Activated CD8-positive, alpha-beta memory T cell treated with anti-CD3 and anti-CD28 coated beads for 4 hours (primary cell): ENCODE measurements at places on chromosomes 4 and X.

- no peak for DNase-seq
These were observed at the start of gene ARMCX4 for GRCh38 chrX:101485212-101485949. ARMCX4 (plus strand) TSS chrX:101485456; CDS start chrX:101488590, 3,134 bp downstream.

DNA sequence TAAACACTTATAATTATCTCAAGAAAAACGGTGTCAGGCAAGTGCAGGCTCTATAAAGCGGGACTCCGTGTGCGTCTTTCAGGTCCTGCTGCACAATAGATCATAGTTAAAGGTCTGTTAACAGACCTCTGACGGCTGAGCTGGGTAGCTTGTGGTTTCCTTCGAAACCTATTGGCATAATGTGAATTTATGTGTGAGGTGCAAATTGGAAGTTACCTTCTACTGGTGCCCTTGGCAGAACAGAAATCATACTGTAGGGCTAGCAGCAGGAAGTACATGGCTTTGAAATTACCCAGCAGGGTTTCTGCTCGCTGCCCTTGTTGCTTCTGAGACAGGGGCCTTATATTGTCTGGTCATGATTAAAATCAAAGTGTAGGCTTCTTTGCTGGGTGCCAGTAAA, 216.4 kb upstream of the HAND2 start:
- no peak for DNase-seq

- no peak for DNase-seq
These were observed 40.7 kb downstream of the TNIP2 start for GRCh38 chr4:2715426-2715825.

- DNase-seq = no peak
These were observed 584.8 kb upstream of the AGA start for GRCh38 chr4:178026999-178027398.

DNA sequence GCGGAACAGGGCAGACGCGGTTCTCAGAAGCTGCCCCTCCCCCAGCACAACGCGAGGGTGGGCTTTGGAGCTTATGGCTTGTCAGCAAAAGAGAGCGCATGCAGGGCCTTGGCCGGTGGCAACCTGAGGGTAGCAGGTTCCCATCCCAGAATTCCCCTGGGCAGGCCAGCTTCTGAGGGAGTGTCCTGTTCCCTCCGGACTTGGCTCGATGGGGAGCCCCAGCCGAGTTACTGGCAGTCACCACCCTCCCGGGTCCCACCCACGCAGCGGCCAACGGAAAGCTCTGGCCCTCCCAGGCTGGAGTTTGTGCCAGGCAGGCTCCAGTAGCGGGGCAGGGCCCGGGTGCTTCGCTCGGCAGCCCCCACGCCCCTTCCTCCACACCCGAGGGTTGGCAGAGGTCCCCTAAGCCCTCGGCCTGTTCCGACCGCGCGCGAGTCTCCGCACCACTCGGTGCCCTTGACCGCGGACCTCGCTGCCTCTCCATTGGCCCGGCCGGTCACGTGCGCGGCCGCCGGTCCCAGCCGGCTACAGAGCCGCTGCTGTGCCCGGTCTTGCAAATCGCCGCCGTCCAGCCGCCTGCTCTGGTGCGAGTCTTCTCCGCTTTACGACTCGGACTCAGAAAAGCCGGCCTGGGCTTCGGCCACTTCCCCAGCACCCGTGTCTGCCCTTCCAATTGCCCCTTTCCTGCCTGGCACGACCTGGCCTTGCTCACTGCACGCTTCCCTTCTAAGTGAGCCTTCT, 20.9 kb upstream of the MTM1 start:
- no peak for DNase-seq

DNA sequence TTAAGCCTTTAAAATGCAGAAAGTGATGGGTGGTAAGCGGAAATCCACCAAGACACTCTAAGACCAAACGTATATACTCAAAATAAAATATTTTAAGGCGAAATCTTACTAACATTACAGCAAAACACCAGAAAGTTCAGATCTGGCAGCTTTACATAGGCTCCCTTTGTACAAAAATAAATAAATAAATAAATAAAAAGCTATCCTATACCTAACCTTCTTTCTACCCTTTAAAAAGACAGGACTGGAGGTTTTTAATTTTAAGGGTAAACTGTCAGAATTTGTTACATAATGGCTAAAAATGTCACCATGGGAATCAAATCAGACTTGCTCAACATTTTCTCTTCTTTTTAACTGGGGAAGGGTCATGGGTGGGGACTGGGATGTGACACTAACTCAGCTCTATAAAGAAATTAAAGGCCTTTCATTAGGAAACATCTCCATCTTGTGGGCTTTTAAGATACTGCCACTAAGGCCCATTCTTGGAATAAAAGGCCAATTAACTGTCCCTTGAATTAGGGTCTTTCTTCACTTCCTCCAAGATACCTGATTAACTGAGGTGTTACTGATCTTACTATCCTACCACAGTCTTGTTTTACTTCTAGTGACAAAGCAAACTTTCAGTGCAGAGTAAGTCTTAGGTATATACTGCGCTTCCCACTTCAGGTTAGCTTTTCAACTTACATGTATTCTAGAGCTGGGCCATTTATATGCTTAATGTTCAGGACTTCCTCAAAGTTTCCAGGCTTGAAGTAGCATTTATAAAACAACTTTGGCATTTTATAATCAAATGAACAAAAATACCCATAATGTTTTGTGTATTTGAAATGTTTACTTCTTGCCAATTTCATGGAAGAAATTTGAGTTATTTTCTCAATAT, 13.3 kb downstream of the HNRNPD start:
- DNase-seq = no peak

GRCh38 chr4:100348473-100348872, 158.2 kb upstream of the DDIT4L start:
- DNase-seq = no peak

GRCh38 chr4:124450851-124451250, 261.7 kb downstream of the ANKRD50 start:
- DNase-seq = no peak

DNA sequence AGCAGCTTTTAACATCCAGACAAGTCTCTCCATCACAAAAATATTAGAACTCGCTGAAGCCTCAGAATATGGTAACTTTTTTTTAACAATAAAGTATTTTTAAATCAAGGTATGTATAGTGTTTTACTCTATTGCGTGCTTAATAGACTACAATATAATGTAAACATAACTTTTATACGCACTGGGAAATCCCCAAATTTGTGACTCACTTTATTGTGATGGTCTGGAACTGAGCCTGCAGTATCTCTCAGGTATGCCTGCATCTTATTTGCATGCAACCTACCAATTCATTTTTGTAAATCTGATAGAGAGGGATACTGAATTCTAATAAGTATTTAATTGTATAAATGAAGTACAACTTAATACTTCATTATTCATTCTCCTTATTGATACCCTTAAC, 823.5 kb downstream of the ADGRL3 start:
- DNase-seq = no peak

DNA sequence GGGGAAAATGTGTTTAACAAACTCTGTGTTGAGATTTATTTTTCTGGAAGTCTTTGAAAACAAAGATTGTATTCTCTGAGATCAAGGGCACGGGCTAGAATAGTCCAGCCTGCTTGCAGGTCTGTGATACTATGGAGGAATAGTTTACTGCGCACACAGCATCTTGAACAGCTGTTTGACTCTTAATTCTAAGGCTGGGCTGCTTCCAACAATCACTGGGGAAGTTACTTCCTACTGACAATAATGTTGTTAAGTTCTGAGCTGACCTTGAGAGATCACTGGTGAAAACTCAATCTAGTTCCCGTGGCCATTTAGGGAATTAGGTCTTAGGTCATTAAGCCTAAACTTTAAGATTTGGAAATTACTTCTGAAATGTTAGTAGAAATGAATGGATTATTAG, 416.1 kb upstream of the FTHL17 start:
- DNase-seq = no peak

GRCh38 chr4:97396097-97396496, 747.2 kb downstream of the STPG2 start:
- no peak for DNase-seq

- no peak for DNase-seq
These were observed 16.6 kb upstream of the CXCL3 start for GRCh38 chr4:74055096-74055495.

GRCh38 chr4:8592366-8593263, at the start of gene CPZ:
CPZ (plus strand) TSS chr4:8592765; CDS start chr4:8592834, 69 bp downstream.
- no peak for DNase-seq

- DNase-seq = no peak
These were observed 91.5 kb upstream of the DHRSX start for GRCh38 chrX:2592279-2592678.

DNA sequence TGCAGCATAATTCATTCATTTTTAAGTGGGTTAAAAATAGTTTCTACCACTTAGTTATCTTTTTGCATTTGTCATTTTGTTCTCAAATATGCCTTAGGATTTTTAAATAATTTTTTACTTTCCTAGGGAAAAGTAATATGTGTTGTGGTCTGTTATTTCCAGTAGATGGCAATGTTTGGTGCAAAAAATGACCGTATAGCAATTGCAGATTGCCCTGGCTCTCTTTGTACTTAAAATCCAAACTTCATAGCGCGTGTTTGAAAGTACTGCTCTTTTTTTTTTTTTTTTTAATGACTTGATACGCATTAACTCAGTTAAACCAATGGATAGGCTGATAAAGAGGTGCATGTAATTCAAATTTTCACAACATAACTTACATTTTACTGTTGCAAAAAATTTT, 74.4 kb upstream of the RBMX start:
- DNase-seq = no peak

DNA sequence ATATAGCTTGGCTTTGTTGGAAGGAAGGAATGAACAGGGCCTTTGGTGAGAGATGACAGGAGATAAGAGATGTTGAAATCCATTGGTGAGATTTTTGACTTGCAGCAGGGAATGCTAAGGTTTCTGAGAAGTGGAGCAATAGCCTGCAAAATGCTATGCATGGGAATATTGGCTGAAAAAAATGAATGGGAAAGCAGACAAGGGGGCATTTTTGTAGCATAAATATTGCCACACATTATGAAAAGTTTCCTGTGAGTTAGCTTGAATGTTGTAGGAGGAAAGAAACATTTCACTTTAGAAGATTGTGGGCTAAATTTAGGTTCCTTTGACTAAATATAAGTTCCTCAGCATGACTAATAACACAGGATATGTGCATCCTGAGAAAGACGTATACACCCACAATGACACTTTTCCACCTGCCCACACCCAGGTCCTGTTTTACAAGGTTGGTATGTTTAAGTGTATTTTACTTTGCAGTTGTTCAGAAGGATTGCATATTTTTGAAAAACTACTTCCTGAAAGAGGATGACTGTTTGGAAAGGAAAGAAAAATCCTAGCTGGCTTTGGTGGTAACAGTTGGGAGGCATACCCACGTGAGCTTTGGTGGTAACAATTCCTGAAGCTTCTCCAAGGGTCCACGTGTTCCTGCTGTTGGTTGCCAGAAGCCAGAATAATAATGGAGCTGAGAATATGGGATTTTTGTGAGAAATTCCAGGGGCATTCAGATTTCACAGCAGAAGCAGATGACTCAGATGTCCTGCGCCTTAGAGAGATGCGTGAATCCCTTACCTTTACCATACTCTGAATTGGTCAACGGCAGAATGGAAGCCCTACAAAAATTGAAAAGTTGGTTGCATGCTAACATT, 28.5 kb downstream of the PHEX start:
- no peak for DNase-seq

DNA sequence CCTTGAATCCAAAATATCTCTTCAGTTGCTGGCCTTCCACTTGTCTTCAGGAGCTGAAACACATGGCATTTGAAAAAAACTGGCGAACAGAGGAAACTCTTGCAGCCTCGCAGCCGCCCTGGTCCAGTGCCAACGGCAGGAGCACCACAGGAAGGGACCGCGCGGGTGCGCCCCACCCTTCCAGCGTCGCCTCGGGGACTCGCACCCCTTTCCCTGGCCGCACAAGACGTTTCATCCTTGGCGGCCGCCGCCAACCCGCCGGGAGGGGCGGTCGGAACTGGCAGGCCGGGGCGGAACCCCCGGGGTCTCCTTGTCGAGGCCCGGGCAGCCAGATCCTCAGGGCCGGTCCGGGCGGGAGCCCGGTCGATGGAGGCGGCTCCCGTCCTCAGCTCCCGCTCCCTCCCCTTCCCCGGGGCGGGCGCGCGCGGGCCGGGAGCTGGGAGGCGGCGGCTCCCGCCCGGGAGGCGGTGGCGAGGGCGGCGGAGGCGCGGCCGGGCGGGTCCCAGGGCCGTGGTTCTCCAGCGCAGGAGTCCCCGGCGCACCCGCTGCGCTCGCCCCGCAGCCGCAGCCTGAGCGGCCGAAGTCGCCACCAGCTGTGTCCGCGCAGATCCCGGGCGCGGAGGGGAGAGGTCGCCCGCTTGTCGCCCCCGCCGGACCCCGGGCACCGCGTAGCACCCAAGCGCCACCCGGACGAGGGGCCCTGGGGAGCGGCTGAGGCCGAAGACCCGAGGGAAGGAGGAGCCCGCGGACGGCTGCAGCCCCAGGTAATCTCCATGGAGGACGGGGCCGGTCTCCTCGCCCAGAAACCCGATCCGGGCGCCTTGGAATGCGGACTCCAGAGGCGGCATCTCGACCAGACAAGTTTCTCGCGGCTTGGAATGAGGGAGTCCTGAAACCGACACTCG, 886 bp upstream of the NDST3 start:
- no peak for DNase-seq

DNA sequence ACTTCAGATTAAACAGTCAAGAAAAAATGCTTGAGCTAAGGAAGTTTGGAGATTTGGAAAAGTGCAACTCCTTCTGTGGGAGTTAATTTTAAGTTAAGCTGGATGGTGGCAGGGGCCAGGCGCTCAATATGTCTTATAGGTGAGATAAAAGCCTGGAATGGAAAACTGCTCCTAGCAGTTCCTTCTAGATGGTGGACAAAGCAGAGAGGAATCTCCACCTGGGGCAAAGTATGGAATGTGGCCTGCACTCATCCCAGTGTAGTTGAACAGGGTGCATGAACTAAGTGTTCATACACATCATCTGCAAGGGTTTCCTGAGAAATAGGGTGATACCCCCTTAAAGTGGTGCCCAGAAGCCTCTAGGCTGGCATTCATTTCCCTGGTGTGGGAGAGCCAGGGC, 227.1 kb downstream of the FGF13 start:
- DNase-seq = no peak

- no peak for DNase-seq
These were observed 1180.9 kb upstream of the ADGRL3 start for GRCh38 chr4:60019180-60019579.

- DNase-seq = no peak
These were observed 12.5 kb downstream of the RASGEF1B start for GRCh38 chr4:81459228-81459627.

DNA sequence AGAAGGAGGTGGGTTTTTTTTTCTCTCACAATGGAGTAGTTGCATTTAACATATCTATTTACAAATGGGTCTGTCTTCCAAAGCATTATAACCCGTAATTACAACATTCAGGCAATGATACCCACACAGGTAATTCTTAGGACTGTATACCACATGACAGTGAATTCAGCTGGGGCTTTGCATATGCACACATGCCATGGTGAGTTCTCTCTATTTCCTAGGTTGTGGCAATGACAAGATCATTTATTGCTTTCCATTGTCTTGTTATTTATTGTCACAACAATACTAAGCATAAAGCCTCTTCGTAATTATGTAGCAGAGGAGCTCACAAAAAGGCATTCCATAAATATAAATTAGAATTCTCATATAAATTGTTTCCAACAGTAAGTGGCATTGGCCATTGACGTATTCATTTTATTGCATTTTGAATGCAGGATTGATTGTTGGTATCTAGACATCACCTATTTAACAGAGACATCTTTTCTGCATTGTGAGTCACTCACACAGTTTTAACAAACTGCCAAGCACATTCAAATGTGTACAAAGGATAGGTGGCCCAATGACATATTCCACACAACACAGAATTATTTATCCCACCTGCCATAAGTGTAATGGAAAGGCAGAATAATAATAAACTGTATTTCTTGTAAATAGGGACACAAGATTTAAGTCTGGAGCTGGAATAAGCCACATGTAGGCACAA, 390.7 kb upstream of the GALNT7 start:
- no peak for DNase-seq
